ENCODE measurements at places on chromosomes 7 and 10.

DNA sequence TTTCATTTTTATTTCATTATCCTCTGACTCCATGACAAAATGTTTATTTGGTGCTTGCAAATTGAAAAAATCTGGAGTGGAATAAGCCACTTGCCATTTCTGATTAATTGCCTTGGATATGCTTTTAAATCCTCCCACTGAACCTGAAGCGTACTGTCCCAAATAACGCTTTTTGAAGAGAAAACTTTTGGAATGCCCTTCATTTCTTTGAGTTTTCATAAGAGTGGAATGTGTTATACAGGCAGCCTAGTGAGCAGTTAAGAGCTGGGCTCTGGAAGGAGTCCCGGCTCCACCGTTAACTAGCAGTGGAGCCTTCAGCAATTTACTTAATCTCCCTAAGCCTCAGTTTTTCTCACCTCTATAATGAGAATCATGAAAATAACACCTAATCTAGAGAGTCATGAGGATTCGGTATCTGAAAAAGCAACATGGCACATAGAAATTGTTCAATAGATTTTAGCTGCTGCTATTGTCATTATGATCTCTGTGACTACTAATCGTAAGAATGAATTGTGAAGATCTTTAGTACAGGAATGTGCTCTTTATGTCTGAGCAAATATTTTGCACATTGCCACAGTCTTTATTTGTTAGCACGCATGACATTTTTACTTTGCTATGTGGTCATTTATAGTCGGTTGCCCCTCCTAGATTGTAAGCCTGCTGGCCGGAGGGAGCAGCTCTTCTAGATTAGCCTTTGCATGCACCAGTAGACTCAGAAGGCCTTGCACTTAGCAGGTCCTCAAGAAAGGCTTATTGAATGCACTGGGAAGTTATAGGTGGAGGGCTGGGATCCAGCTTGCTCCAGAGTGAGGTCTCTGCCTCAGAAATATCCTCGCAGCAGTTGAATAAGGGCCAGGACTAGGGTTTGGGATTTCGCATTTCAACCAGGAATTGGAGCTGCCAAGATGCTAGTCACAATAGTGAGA, 59.4 kb downstream of the PLCE1 start:
- DNase-seq = no peak

DNA sequence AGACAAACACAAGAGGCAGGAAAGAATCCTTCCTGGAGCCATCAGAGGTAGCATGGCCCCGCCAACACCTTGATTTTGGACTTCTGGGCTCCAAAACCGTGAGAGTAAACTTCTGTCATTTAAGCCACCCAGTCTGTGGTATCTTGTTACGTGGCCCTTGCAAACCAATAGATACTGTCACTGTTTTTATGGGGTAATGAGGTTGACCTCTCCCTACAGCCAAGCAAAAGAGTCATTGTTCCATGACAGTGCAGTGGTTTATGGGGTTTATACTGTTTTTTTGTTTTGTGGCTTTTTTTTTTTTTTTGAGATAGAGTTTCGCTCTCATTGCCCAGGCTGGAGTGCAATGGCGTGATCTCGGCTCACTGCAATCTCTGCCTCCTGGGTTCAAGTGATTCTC, 32.8 kb downstream of the KIAA1549 start:
- no peak for DNase-seq

GRCh38 chr10:88161070-88161469, 297.6 kb downstream of the PTEN start:
- DNase-seq = no peak

GRCh38 chr10:24197263-24197662, 11.7 kb upstream of the KIAA1217 start:
- no peak for DNase-seq

GRCh38 chr10:113226399-113226798, 276.4 kb downstream of the TCF7L2 start:
- DNase-seq = no peak

- no peak for DNase-seq
Observed at GRCh38 chr7:91929463-91929862, 11.2 kb upstream of the AKAP9 start.

DNA sequence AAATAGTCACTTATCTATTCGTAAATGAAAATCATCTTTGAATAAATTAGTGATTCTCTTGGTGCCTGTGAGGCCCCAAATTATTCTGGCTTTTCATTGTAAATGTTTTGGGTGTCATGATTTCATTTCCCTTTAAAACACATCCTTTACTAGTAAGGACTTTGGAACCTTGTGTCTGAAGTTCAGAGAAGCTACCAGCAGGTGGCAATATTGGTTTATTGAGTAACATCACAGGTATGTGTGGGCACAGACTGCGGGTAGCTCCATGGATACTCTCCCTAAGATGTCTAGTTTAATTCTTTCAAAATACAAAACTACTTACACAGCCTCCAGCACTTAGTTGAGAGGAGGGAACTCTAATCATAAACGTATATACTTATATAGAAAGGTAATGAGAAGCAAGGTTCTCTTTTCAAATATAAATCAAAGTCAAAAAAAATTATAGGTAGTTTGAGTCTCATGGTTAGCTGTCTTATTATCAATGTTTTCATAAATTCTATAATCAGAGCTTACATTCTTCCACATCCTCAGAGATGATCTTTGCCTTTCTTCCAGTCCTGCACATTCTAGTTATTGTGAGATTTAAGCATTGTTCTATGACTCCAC, 449.6 kb downstream of the GRM8 start:
- DNase-seq = peak; percentile 45

DNA sequence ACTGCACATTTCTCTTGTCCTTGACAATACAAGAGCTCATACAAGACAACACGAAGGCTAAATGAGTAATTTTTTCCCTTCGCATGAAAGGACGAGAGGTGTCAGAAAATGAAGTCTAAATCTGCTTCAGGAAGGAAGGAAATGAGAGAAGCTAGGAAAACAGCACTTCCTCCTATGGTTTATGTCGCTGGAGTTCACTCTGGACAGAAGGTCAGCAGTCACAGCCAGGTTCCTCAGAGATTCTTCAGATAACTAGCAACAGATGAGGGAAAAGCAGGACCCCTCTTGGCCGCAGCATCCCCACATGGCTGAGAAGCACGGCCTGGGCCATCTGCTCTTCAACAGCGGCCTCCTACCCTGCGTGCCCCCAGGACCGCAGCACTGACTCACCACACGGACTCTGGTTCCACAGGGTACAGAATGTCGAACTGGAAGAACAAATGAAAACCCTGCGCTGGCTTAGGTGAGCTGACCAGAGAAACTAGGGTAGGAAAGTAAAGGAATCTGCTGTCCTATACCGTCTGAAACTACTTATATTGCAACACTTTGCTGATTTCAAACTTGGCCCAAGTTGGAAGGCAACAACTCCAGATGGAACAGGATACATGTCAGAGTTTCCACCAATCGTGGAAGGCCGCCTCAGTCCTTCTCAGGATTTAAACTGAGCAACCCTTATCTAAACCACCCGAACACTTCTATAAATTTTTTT, 26.3 kb downstream of the DNMBP start:
- DNase-seq = no peak

DNA sequence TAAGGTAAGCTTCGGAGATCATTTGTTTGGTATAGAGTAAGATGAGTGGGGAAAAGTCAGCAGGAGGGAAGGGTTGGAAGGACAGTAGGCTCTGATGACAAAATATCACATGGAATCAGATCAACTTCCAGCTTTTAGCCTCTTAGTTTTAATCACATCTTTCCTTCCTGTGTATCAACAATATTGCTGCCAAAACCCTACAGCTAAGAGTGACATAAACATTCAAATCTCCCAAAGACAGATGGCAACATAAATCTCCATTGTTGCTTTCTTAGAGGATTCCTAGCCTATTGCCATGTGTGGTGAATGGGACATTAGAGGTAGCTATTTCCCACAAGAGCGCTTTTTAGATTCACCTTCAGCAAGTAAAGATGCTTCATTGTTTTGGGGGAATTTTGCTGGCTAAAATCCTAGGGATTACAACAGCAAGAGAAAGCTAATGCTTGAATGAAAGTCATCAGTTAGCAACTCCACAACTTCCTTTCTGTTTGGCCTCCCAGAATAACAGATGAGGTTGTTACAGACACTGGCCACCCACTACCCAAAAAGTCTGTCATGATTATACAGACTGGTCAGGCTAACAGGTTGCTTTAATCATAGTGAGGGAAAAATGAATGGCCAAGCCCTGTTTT, 35.2 kb upstream of the FZD1 start:
- DNase-seq = no peak

DNA sequence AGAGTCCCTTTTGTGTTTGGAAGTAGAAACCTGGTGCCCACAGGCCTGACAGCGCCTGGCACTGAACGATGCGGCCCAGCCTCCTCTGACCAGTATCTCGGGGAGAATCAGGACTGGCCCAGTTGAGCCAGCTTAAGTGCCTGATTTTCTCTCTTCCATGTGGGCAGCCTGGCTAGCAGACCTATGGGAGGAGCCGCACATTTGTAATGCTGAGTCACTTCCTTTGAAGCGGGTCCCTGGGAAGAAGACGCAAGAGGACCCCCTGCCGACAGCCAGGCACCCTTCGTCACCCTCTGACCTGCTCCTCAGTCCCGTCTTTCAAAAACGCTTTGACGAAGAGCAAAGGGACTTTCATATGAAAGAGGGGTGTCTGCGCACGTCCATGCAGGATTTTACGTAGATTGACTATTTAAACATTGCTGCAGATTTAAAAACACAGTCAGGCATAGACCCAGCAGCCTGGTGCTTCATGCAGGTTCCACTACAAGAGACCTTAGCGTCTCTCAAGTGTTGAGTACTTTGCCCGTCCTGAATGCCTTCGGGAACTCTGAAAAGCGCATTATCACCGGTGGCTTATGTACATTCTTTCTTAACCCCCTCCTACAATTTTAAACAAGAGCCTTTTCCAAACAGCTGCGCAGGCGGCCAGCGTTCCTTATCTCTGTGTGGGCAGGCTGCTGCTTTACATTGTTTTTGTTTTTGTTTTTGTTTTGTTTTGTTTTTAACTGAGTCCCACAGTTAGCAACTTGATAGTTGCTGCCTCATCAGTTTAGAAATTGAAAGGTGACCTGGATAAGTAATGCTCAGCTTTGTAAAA, 36.5 kb upstream of the AP5Z1 start:
- DNase-seq = no peak

GRCh38 chr7:4549681-4550080, 132.4 kb upstream of the FOXK1 start:
- no peak for DNase-seq

- DNase-seq = no peak
Observed at GRCh38 chr7:150405584-150406311, 26.6 kb downstream of the ZNF775 start.

DNA sequence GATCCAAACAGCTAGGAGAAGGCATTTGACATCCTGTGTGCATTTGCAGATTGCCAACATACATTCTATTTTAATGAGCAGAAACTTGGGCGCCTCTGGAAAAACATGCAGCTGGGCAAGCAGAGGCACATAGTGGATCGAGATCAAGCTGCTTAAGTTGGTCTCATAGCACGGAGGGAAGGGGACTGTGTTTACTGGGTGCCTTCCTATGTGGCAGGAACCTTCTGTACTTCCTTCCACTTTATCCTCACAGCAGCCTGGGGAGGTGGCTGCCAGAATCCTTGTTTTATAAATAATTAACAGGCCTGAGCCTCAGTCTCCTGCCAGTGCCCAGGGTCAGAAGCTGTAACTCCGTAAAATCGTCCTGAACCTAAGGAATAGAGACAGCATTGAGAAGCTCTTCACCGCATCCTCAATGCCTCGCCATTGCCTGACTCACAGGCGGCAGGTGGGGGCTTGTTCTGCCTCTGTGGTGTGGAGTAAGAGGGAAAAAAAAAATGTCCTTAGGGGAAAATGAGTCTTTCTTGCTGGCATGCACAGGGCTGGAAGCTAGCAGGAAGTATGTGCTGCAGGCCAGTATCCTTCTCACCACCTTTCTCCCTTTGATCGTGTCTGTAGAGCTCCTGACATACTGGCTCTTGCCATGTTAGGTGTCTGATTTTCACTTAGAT, 6.2 kb downstream of the VWA2 start:
- DNase-seq = no peak

GRCh38 chr7:36303202-36304098, 86.2 kb upstream of the ANLN start:
- no peak for DNase-seq

- DNase-seq = no peak
Observed at GRCh38 chr10:133249094-133249780, 11.6 kb downstream of the VENTX start.

DNA sequence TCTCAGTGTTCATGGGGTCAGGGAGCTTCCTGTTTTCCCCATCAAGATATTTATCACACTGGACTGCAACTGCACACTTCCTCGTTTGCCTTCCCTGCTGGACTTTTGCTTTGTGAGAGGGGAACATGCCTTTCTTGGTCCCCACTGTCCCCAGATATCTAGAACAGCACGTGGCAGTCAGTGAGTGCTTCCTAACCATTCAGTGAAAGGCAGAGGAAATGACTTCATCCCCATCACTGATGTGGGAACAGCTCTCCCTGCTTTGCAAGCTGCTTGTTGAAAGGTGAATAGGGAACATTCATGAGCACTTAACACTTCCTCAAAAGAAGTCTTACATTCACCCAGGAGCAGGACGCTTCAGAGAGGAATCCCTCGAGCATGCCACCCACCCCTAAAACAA, 135.4 kb downstream of the MYOF start:
- no peak for DNase-seq

DNA sequence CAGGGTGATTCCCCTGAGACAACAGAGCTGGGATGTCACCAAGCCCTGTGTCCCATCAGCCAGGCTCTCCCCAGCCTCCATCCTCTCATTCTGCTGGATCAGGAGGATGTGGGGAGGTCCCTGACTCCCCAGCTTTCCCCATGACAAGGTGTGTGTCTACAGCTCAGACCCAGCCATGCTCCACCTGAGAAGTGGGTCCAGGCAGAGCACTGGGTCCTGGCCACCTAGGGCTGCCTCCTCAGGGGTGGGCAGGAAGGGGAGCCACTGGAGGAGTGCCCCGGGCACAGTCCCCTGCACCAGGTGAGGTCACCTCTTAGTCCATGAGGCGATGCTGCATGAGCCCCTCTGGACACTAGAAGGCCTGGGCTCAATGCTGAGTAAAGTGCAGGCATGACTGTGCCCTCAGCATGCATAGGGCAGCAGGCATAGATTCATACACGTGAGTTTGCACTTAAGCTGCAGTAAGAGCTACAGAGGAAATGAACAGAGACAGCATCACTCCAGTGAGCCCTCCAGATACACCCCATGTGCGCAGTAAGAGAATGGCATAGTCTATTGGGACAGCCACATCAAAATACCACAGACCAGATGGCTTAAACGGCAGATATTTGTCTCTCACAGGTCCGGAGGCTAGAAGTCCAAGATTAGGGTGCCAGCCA, 48.3 kb downstream of the ALOX5 start:
- DNase-seq = no peak

DNA sequence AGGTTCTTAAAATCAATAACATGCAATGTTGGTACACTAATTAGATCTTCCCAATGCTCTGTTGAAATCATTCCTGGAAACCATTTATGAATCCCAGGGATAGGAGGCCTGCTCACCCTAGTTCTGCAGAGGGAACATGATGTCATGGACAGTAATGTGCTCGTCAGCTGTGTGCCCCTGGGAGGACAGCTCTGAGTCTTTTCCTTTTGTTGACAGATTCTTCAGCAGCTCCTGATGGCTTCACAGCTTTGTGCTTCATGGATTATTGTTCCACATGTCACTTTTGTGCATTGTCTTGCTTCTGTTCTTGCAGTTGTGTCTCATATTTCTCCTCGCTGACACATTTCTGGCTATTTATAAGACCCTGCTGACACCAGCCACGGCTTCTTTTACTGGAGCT, 367.5 kb downstream of the CCSER2 start:
- DNase-seq = no peak

Measured in B cell (primary cell).